ENCODE measurements at places on chromosomes 2 and 18.

- no peak for DNase-seq
Observed at GRCh38 chr2:215579809-215580208, 143.9 kb upstream of the FN1 start.

- DNase-seq, result no peak
Observed at GRCh38 chr2:51812138-51812866, 780.4 kb upstream of the NRXN1 start.

- no peak for DNase-seq
Observed at GRCh38 chr2:24886691-24887304, 33.2 kb downstream of the ADCY3 start.

GRCh38 chr18:63158676-63159291 lies 160.8 kb downstream of the BCL2 start:
- DNase-seq, result no peak

DNA sequence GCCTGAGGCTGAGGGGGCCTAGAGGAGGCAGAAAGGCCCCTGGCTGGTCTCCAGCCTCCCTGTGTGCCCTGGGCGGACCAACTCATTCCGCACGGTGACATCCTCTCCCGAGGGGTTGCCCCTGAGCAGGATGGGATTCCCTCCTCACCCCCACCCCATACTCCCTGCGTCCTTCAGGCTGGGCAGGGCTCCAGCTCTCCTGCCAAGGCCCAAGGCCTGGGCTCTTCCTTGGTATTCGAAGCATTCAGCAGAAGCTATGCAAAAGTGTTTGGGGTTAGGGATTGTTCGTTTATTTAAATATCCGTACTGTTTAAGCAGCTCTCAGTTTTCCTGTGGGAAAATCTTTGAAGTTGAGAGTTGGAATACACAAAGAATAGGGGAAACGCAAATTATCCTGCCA lies 113.1 kb upstream of the RAB12 start:
- no peak for DNase-seq

DNA sequence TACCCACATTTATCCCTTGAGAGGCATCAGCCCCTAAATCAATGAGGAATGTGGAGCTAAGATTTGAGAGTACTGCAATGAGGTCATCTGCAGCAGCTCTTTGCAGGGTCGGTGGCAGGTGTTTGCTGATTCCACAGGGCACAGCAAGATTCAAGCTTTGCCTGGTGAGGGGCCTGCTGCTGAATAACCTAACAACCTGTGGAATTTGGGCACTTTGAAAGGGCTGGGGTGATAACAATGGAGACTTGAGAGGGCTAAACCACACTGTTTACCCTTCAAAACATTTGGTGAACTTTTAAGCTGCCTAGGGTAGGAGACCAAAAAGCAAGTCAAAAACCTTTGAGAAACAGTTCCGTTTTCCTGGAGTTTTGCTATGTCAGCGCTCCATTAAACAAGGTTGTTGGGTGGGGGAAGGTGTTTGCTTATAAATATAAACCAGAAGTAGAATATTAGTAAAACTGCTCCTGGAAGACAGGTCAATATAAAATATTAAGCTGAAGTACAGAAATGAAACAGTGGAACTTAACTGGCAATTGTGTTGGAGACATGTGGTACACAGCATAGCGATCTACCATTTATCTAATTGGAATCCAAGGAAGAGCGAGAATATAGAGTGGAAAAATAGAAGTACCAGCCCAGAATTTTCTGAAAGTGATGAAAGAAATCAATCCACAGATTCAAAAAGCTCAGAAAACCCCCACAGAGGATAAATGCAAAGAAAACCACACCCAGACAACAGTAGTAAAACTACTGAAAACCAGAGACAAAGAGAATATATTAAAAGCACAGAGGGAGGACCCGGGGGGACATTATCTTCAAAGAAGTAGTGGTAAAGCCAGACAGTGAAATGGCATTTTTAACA lies 15.7 kb downstream of the COPS8 start:
- no peak for DNase-seq

- no peak for DNase-seq
Observed at GRCh38 chr2:222882484-222882928, 21.7 kb downstream of the ACSL3 start.

GRCh38 chr2:219739066-219739465 lies 111.6 kb downstream of the SLC4A3 start:
- no peak for DNase-seq

Data from NCI-H510A treated with DMSO at 0.1 percent for 48 hours (cell line).